ENCODE measurements at places on chromosomes 4 and X.

DNA sequence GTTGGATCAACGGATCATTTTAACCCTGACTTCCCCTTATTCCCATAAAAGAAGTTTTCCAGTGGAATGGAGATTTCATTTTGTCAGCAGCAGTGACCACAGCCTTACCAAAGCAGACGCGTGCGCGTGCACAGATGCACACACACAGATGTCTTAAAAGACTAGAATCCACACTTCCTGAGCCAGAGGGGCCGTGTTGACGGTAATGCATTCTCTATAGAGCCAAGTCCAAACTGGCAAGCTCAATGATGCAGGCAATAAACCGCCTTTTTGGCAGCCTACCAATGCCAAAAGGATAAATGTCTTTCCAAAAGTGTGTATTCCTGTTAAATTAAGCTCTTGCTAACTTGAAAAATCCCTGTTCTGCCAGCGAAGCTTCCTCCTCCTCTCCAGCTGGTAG, 18.8 kb upstream of the CLDN34 start:
- DNase-seq, result no peak

DNA sequence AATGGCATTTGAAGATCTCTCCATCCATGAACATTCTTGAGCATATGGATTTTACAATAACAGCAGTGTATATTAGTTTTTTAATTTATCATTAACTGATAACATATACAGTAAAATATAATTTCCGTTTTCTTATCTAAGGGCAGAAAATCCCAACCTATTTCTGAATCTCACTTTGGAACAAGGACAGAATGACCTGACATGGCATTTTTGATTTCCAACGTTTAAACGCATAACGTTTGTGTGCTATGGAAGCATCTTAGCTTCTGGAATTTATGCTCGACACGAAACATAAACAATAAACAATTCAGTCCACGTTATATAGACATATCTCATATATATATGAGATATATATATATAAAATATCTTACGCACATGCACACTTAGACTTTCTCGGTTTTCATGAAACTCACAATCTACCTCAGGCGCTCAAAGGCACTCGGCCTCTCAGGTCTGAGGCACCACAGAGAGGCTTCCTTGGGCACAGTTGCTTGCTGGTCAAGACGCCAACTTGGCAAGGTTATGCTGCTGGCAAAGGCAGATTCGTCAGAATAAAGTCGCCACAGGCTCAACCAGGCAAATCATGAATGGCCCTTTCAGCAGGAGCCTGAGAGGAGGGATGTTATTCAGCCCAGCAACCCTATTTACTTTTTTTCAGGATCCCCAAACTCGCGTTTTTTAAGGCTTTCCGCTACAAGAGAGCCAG, 1.0 kb upstream of the UGT8 start:
- no peak for DNase-seq

- no peak for DNase-seq
These were observed 15.6 kb upstream of the TENM3 start for GRCh38 chr4:182227611-182228010.

DNA sequence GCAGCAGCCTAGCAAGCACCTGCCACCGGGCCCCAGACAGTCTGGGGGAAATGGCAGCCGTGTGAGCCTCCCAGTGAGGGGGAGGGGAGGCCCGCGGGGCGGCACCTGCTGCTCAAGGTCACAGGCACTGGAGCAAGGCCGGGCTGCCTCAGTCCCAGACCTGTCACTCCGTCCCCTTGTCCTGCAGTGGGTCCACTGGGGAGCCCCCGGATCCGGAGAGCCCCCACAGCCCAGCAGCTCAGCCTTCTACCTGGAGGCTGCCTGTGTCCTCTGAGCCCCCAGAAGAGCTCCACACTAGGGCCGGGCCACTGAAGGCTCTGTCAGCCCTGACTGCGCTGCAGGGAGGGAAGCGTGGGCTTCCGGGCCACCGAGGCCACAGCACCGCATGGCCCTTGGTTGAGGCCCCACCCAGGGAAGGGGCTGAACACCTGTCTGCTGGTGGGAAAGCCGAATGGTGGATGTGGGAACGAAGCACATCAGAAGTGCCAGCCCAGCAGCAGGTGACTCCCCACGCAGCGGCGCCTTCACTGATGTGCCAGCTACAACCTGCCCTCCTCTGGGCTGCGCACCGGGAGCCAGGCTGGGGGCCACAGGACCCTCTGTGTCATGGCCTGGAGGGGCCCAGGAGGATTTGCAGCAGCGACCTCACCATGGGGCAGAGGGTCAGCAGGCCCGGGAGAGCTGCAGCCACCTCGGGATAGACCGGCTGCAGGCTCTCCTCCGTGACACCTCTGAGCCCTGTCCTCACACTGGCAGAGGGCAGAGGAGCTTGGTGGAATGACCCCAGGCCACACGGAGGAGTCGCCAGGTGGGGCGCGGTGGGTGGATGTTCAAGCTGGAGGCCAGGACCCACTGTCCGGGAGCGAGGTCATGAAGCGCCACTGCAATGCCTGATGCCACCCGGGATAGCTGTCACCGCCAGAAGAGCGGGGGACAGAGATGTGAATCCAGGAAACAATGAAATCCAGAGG, 35.0 kb upstream of the MXD4 start:
- no peak for DNase-seq

GRCh38 chrX:132615391-132616131, 126.7 kb upstream of the MBNL3 start:
- no peak for DNase-seq

GRCh38 chrX:136176399-136176825, 29.1 kb downstream of the FHL1 start:
- no peak for DNase-seq

DNA sequence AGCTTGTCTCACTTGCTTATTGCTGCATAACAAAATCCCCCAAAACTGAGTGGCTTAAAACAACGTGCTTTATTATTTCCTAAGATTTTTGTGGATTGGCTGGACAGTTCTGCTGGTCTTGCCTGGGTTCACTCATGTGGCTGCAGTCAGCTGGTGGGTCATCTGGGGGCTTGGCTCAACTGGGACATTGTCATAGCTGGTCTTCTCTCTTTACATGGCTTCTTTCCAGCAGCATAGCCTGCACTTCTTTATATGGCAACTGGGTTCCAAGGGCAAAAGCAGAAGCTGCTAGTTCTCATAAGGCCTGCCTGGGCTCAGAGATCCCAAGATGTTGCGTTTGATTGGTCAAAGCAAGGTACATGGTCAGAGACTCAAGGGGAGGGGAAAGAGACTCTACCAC, 33.7 kb upstream of the STAG2 start:
- DNase-seq, result no peak

- DNase-seq, result no peak
These were observed 21.0 kb downstream of the MSX1 start for GRCh38 chr4:4880492-4880891.
